ENCODE measurements at places on chromosomes 1 and 21.

DNA sequence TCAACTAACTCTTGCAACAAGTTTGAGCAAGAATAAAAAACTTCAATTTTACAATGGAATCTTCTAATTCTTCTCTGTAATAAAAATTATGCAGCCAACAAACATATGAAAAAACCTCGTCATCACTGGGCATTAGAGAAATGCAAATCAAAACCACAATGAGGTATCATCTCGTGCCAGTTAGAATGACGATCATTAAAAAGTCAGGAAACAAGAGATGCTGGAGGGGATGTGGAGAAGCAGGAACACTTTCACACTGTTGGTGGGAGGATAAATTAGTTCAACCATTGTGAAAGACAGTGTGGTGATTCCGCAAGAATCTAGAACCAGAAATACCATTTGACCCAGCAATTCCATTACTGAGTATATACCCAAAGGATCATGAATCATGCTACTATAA lies 327.5 kb upstream of the LYPLAL1 start:
- no peak for DNase-seq

DNA sequence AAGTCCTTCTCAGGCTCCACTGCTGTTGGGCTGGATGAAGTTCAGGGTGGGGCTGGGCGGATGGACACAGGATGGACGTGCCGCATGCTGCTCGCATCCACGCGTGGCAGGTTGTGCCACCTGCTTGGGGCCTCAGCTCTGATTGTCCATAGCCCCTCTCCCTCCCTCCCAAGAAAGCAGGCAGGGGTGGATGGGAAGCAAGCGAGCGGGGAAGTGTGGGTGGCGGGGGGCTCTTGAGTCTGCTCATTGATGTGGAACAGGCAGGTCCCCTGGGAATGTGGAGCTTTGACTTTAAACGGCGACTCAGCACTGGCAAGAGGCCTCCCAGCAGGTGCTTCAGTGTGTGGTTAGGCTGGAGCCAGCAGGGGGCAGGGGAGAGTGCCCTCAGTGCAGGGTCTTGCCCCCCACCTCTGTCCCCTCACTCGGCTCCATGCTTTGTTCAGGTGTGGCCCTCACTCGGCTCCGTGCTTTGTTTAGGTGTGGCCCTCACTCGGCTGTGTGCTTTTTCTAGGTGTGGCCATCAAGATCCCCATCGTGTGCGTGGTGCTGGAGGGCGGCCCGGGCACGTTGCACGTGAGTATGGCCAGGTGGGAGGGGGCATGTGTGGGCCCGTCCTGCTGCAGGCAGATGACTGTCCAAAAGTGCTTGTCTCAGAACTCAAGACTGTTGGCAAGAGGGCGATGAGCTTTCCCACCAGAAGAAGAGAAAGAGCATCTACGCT lies 23.9 kb downstream of the TRPM2 start:
- no peak for DNase-seq

DNA sequence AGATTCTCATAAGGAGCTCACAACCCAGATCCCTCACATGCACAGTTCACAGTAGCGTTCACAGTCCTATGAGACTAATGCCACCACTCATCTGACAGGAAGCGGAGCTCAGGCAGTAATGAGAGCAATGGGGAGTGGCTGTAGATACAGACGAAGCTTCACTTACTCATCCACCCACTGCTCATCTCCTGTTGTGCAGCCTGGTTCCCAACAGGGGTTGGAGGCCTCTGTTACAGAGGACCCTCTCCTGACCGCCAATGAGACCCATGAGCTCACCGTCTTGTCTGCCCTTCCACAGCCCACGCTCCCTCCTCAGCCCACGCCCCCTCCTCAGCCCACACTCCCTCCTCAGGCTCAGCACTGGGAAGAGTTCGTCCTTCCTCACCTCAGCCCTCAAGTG lies 39.6 kb downstream of the RSPH1 start:
- DNase-seq: no peak

GRCh38 chr1:7404046-7404742 lies 366.9 kb upstream of the VAMP3 start:
- DNase-seq: no peak

- DNase-seq: no peak
Observed at GRCh38 chr1:171107262-171107940, 16.7 kb downstream of the FMO3 start.

GRCh38 chr1:148362216-148362611 lies 120.9 kb downstream of the PPIAL4G start:
- DNase-seq: no peak

GRCh38 chr1:7121622-7121988 lies 336.4 kb downstream of the CAMTA1 start:
- DNase-seq: no peak

- no peak for DNase-seq
Observed at GRCh38 chr21:38300141-38300578, 43.4 kb downstream of the KCNJ15 start.
